ENCODE measurements at places on chromosomes 5 and 9.

GRCh38 chr5:16315501-16315900, 135.9 kb upstream of the MARCHF11 start:
- peak; percentile 32 for DNase-seq

- DNase-seq = no peak
Observed at GRCh38 chr5:125113328-125113727, 366.9 kb upstream of the ZNF608 start.

DNA sequence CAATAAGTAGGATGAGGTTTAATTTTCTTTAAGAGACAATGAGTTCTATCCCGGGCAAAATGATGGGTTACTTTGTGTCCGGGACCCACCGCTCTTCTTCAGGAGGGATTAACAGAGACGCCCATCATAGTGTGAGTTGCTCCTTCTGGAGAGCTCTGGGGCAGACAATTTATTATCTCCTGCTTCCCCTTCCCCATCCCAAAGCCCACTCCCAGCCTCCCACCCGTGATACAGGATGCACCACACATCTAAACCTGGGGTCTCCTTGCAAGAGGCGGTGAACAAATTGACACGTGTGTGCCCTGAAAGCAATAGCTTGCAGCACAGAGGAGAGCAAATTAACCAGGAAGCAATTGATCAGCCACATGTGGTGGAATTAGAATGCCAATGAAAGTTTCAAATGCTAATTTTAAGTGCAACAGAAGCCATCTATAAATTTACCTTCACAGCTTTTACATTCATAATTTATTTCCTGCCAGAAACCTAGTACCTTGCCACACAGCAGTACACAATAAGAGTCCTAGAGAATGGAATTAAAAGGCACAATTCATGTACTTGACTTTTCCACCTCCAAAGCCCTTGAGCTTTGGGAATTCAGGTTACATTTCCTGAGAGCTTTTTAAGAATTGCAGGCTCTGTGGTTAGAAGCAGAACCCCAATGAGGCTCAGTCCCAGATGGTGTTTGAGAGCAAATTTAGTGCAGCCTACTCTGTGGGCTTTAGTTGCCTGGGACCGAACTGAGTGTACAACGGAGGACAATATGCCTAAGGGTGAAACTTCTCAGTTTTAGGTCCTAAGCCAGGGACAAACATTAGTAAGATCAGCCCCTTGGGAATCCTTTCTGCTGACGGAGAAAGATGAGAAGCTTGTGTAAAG, 399.6 kb downstream of the MED10 start:
- DNase-seq = no peak

DNA sequence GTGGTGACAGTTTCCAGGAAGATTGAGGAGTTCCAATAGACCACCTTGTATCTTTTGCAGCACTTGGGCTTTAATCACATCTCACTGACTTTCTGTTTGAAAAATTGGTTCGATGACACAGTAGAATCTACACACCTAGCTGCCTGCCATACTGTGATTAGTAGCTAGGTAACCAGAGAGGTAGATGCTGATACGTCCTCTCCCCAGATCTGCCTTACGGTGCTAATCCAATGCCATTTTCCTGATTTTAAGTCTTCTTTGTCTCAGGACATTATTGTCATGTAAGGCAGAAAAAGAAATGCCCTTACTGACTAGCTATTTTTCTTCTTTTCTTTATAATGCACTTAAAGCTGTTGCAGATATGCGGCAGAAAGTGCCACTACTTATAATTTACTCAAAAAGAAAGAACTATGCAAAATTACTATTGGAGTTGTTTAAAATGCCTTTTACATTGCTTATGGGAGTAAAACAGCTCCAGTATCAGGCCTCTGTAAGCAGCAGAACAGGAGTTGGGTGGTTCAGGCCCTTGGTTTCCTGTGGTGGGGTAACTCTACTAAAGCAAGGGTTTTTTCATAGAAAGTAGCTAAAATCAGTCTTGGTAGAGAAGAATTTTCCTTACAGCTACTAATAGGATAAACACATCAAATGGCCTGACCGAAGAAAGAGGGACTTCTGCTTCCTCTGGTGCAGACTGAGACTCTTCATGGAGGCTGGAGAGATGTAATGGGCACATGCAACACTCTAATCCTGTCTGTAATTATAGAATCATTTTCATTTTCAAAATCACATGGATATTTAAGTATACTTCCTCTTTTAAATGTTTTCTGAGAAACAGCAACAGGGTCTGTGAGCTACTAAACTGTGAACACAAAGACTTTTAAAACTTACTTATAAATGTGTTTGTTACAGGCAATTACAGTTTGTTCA, 177.2 kb downstream of the MAPKAP1 start:
- no peak for DNase-seq

- DNase-seq = no peak
Observed at GRCh38 chr9:14730461-14730898, 7.9 kb upstream of the CER1 start.
